ENCODE measurements at places on chromosomes 6 and 20.

GRCh38 chr20:3248993-3249347 is 10.0 kb upstream of the SLC4A11 start:
- no peak for DNase-seq

DNA sequence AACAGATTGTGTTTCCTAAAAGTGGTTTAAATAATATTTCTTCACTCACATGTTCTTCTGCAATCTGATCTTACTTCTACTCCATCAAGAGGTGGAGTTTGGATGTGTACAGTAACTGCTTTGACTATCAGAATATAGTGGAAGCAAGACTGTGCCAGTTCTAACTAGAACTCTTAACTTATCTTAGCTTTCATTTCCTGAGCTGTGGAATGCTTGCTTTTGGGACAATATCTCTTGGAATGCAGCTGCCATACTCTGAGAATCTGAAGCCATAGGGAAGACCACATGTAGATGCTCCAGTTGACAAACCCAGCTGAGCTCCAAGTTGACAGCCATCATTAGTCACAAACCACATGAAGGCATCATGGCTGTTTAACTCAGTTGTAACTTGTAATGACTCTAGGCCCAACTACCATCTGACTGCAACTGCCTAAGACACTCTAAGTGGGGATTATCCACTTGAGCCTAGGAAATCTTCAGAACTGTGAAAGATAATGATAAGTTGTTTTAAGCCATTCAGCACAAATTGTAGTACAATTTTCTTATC is 40.8 kb upstream of the MAN1A1 start:
- peak; percentile 45 for DNase-seq

GRCh38 chr6:28353981-28354676 is 4.4 kb downstream of the ZKSCAN3 start:
- DNase-seq: no peak

GRCh38 chr6:46270336-46270735 is 99.6 kb upstream of the ENPP5 start:
- DNase-seq: no peak

DNA sequence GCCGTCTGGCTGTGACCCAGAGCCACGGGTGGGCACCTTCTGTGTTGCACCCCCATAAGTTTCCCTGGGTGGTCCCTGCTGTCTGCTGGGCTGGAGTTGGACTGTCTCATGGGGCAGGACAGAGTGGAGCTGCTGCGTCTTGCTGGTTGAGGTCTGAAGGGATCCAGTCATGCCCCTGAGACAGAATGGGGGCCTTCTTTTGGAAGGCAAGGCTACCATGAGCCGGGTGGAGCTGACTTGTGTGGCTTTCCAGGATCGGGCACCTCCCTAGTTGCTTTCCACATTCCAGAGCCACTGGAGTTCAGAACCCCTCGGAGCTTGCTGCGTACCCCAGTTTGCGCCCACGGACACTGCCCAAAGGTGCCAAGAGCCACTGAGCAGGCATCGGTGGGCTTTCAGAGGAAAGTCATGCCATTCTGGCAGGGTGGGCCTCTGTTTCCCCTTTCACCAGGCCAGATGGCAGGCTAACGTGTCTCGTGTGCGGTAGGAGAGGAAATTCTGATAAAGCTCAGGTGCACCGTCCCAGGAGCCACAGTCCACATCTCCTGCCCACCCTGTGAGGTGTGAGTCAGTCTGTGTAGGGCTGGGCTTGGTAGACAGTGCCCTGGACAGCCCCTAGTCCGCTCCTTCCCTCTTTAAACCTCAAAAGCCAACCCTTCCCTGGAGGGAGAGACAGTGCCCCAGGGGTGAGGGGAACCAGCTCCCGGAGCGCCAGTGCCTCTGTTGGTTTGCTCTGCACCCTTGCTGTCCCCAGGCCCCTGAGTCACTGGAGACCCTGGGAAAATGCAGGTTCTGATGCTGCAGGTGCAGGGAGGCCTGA is 125.3 kb downstream of the SYCP2 start:
- DNase-seq: no peak

- no peak for DNase-seq
These were observed 8.7 kb upstream of the TBX18 start for GRCh38 chr6:84773133-84773430.
